Nephron progenitor cell (in vitro differentiated cells): ENCODE measurements at places on chromosomes 12 and 14.
A peak's percentile ranks its signal among the peaks of the same experiment; 100 is the strongest.

- no peak for DNase-seq
These were observed 7.0 kb downstream of the KCNH3 start for GRCh38 chr12:49545815-49546214.

GRCh38 chr14:24130380-24130716 lies at the start of gene FITM1:
FITM1 (plus strand) TSS chr14:24130659; CDS start chr14:24131564, 905 bp downstream.
- DNase-seq = no peak

DNA sequence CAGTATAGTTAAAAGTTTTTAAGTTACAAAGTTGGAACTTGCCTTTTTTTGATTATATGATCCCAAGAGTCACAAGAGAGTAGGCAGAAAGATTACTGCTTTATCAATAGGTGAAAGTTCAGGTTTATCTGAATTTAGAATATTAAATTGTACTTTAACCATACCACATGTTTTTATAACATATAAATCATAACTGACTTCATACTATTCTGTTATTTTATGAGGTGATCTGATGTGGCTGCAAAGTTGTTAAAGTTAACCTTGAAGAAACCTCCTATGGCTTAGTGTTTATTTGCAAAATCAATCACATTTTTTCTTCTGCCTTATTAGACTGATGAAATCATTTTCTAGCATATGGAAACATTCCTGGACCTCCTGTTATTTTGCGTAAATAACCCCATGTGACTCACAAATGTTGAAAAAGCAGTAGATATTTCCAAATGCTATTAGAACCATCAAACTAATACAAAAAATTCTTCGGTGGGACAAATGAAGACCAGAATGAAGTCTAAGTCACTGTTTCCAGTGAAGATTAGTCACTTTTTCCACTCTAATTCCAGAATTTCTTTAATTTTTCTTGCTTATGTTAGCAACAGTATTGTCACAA lies 132.1 kb downstream of the RAD51B start:
- DNase-seq = no peak

- no peak for DNase-seq
These were observed 67.3 kb downstream of the DACT1 start for GRCh38 chr14:58705066-58705465.

- no peak for DNase-seq
These were observed 622.2 kb downstream of the AACS start for GRCh38 chr12:125687403-125687802.

- DNase-seq = peak; percentile 20
These were observed 627 bp downstream of the TESC start for GRCh38 chr12:117098361-117099217.

DNA sequence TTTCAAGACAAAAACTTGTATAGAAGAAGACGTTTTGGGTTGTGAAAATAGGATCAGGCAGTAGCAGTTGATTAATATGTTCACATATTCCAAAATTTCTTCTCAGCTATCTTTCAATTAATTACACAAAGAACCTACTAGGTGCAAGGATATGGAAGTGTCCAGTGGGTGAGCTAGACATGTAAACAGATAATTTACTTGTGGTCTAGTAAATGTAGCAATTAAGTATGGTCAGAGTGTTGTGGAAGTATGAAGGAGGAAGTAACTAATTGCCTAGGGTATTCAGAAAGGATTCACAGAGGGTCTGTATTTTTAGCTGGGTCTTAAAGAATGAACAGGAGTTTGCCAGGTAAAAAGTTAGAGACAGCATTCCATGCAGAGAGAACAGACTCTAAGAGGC lies 5.9 kb downstream of the GOLGA5 start:
- no peak for DNase-seq

DNA sequence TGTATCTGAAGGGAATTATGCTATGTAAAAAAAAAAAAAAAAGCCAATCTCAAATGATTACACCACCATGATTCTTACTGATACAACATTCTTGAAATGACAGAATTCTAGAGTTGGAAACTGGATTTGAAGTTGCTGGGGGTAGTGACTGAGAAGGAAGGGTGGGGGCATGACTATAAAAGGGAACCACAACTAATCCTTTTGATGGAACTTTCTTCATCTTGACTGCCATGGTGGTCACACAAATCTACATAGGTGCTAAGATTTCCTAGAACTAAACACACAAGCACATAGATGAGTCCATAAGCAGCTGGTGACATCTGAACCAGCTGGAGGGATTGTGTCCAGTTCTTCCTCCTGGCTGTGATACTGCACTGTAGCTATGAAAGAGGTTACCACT lies 51.4 kb downstream of the CLMN start:
- DNase-seq = no peak

- DNase-seq = peak; percentile 16
These were observed 17.2 kb downstream of the USP30 start for GRCh38 chr12:109069307-109070271.

GRCh38 chr12:123363390-123363739 lies 1.3 kb downstream of the SBNO1 start:
- no peak for DNase-seq

GRCh38 chr12:25957793-25958427 lies 572 bp upstream of the RASSF8 start:
- peak; percentile 4 for DNase-seq

GRCh38 chr12:78324234-78324633 lies 493.5 kb downstream of the NAV3 start:
- no peak for DNase-seq

DNA sequence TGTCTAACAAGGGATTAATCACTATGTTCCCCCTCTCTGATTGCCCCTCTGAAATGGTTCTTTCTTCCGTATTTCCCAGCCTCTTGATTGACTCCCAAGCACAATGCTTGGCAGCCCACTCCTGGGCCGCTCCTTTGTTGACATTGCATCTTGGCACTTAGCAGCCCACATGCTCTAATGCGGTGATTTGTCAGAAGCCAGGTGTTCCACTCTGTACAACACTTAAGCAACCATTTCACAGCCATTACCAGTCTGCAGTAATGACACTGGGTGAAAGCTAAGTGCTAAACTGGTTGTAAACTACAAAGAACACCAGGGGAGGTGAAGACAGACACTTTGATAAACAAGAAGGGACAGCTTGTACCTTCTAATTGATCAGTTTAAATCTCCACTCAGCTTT lies 353.5 kb downstream of the TMEM132D start:
- DNase-seq = no peak

GRCh38 chr12:11885261-11886038 lies 185.3 kb upstream of the BCL2L14 start:
- no peak for DNase-seq

DNA sequence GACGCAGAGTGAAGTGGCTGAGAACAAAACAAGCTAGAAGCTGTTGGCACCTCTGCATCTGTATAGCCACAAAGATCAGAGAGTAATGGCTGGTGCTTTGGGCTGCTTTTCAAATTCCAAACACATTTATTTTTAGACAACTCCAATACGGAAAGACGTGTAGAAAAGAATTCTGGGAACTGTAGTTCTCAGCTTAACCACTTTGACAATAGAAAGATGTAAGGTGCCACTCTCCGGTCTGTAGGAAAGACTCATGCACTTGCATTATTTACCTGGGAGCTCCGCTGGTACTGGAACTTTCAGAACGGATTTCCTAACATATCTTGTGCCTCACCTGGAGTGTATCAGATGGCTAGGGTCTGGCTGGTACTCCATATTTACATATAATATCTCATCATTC lies 1.8 kb upstream of the OR4K2 start:
- DNase-seq = no peak
